ENCODE measurements at places on chromosomes 16 and 17.

DNA sequence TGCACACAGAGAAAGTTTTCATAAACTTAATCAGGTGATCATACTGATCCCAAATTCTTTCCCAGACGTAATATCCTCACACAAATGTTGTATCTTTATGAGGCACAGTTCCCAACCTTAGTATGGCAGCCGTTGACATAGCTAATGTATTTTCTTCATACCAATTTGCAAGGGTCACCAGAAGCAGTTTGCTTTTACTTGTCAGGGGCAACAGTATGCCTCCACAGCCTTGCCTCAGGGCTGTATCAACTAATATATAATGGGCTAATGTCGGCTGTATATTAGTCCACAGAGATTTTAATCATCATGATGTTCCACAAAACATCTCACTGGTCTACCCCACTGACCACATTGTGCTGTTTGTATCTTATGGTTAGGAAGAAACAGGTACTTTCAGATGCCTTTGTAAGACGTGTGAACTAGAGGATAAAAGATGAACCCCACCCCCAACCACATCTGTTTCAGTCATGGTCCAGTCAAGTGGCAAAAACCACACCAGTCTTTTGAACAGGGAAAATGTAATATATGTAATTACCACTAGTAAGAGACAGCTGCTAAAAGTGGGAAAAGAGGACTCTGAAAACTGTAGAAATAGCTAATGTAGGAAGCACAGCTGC lies 55.2 kb downstream of the GAN start:
- DNase-seq = no peak

DNA sequence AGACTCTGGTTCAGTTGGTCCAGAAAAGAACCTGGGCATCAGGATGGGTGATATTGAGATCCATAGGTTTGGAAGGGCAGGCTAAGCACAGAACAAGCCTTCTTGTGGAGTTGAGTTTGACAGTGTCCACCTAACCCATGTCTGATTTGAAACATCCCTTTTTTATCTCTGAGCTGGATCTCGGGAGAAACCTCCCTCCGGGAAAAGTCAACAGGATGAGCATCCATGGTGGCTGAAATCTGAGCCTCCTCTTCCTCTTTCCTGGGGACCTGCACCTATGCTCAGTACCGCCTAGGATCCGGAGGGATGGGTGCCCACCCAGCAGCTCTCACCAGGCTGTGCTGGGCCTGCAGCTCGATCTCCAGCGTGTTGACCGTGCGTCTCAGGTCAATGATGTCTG lies 3.4 kb downstream of the KRT32 start:
- DNase-seq = no peak

- DNase-seq = peak; percentile 58
These were observed 9.0 kb downstream of the SLC5A10 start for GRCh38 chr17:18960803-18961511.

DNA sequence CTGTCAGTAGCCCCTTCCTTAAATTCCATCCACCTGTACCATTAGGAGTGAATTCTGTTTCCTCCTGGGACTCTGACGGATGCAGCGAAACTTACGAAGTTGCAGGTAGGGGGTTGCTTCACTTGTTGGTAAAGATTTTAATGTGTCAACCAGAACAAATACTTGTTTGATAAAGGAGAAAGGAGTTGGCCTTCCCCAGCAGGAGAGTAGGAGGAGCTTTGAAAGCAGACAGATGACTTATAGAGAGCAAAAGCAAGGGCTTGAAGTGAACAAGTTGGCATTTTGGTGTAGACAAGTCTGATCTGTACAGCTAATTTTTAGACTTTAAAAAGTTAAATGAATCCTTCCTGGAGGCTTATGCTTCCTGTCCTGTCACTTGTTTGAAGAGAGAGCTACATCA lies 38.1 kb upstream of the PMFBP1 start:
- DNase-seq = no peak

GRCh38 chr16:75702242-75702641 lies 981 bp upstream of the DUXB start:
- no peak for DNase-seq

- DNase-seq = no peak
These were observed 77.4 kb downstream of the JPH3 start for GRCh38 chr16:87679593-87680271.

Data from stimulated activated CD4-positive, alpha-beta T cell treated with anti-CD3 and anti-CD28 coated beads, Interleukin-15, amount 100 ng/mL, for 48 hours (primary cell).